ENCODE measurements at places on chromosomes 7 and 10.

DNA sequence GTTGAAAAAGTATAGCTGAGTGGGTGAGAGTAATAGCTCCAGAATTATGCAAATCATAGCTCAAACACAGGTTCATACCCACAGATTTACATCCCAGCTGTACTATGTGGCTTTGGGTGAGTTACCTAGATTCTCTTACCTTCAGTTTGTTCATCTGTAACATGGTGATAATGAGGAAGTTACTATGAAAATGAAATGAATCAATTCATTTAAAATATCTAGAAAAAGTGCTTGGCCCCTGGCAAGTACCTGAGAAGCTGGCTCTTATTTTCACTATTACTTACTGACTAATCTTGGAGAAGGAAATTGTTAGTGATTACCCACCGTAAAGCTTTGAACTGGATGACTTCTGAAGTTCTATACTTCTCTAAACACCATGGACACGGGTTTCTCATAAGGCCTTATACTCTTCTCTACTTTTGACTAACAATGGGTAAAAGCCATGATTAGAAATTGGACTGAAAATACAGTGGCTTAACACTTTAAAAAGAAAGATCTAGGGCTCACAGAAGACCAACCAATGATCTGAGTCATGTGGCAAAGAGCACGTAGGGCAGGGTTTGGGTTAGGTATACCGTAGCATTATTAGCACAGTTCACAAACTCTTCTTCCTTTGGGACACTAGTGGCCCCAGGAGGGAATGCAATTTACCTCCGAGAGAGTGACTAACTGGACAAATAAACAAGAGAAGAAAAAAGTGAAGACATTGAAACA is 149.2 kb downstream of the PLPP4 start:
- DNase-seq = no peak

GRCh38 chr10:120115959-120116358 is 223.4 kb downstream of the SEC23IP start:
- no peak for DNase-seq

GRCh38 chr7:106068986-106069385 is 43.1 kb downstream of the SYPL1 start:
- no peak for DNase-seq

- no peak for DNase-seq
Measured at GRCh38 chr10:14523286-14523685, 192.6 kb upstream of the FRMD4A start.

- no peak for DNase-seq
Measured at GRCh38 chr10:71222601-71223346, 10.4 kb downstream of the UNC5B start.

DNA sequence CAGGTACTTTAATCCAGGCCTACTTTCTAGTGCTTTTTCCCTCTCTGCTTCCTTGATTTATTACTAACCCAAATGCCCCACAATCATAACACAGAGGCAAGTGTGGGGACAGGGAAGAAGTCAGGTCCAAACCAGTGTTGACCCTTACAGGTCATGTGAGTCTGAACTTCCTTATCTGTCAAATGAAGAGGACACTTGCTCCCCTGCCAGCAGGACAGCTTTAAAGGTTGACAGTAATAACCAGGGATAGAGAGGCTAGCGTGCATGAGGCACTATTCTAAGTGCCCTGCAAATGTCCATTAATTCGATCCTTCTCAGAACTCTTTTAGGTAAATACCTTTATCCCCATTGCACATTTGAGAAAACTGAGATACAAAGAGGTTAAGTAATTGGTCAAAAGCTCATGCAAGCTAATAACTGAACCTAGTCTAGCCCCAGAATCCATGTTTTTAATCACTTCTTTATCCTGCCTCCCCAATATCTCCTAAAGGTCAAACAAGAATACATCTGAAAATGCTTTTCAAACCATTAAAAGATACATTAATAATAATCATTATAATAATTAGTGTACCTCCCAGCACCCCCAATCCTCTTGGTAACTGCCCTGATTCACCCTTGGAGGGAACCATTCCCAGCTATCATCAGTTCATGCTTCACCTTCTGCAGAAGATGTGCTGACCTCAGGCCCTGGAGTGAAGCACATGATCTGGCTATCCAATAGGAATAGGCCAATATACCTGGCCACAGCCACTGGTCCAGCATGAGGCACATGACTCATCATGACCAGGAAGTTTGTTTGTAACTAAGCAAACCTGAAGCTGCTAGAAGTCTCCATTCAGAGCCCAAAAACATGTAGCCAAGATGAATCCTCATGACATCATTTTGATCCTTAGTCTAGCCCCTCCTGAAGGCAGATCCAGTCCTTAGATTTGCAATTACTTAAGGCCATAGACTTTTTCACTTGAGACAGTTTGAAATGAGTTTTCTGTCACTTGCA is 40.7 kb downstream of the SGMS1 start:
- DNase-seq = no peak

DNA sequence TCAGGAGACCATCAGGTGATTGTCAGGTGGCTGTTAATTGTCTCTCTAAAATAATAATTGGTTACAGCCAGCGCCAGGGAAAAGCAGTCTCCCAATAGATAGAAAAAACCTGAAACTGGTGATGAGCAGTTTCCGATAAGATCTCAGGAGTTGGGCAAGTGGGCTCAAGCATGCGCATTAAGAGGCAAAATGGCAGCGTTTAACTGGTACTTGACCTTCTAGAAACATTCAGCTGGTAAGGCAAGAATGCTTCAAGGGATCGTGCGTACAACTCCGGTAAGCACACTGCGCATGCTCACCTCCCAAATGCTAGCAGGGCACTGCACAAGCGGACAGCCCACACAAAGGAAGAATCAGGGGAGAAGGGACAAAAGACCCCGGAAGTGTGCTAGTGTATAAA is 48.5 kb downstream of the BLNK start:
- no peak for DNase-seq

DNA sequence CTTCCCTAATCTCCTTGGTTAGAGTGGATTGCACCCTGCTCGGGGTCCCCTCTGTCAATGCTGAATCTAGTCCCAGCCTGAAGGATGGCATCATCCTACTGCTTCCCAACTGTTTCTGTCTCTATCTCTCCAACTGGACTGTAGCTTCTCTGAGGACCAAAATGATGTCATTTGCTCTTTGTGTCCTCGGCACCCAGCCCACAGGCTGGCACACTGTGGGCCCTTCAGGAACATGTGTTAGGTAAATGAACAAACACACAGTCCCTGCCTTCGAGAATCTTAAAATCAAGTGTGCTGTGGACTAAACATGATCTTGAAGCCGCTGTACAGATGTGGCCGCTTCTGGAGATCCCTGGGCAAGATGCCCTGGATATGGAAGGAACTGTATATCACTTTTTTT is 5.0 kb upstream of the CDH23 start:
- no peak for DNase-seq

- DNase-seq = no peak
Measured at GRCh38 chr7:41885748-41886147, 182.9 kb upstream of the INHBA start.

GRCh38 chr7:129940329-129940728 is 12.4 kb downstream of the UBE2H start:
- DNase-seq = no peak

GRCh38 chr10:54159924-54160323 is 641.1 kb downstream of the PCDH15 start:
- no peak for DNase-seq

DNA sequence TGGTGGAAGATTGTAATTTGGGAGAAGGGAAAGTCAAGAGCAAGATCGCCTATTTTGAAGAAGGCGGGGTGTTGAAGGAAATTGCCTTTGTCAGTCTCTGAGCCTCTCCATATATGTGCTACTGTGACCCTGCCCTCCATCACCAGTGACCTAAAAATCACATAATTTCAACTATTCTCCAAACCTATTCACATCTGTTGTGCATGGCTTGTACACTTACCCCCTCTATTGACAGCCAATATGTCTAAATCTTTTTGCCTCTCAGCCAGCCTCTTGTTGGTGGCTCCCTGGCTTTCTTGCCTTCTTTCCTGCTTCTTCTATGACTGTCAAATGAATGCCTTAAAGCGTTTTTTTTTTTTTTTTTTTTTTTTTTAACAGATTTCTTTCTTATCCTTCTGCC is 295.6 kb downstream of the AUTS2 start:
- no peak for DNase-seq

- DNase-seq = no peak
Measured at GRCh38 chr7:128203710-128204214, 37.3 kb upstream of the LEP start.

DNA sequence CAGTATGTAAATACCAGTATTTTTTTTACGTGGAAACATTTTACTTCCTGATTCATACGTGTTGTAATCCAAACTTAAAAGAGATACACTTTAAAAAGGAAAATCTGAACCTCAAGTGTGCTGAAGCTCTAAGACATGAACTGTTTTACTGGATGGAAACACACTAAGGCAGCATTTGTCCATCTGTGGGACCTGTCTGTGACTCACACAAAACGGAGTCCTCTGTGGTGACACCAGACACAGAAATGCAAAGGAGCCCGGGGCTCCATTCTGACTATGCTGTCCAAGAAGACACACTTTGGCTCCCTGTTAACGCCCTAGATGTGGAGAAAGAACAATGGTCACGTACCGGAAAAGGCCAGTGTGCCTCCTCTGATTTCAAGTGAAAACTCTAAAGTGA is 23.9 kb downstream of the RNF133 start:
- no peak for DNase-seq

DNA sequence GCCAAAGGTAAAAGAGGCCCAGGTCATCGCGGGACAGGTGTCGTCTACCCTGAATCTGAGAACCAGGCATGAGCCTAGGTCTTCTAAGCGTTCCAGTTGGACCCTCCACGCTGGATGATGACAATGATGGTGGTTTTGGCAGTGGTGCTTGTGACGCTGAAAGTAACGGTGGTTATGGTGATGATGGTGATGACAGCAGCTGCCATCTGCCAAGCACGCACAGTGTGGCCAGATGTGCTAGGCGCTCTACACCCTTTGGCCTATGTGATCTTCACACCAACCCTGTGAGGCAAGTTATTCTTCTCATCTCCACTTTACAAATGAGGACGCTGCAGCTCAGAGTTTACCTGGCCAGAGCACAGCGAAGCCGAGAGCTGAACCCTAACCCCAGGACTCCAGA is 93.9 kb downstream of the FAM53B start:
- no peak for DNase-seq

DNA sequence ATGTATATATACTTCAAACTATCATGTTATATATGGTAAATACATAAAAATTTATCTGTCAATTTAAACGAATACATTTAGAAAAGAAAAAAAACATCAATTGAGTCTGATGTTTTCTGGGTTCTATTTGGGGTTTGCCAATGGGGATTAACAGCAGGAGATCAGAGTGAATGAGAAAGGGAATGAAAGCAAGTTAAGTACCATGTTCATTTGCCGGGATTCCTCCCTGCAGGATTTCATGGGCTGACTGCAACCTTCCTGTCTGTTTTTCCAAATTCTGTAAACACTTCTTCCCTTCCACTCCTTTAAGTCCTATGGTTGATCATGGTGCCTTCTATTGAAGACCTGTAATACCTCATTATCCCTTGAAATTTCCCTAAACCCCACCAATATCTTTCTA is 33.9 kb upstream of the SEMA3A start:
- no peak for DNase-seq

- DNase-seq = no peak
Measured at GRCh38 chr10:128804411-128804810, 662.6 kb upstream of the MGMT start.

DNA sequence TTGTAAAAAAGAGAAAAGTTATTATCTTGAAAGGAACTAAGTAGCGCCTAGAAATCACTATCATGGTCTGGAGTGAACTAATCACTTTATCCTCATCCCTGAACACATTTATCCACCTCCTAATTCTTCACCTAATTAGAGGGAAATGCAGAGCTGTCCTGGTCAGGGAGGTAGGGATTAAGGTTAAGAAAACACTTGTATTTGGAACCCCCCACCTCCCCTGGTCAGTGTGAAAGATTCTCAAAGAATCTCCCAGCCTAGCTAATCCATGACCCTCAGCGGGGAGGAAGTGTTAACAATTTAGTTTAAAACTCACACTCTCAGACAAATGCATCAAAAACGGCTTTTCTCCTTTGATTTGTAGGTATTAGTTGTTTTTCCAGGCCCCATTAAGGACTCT is 83.8 kb downstream of the FAM204A start:
- no peak for DNase-seq

DNA sequence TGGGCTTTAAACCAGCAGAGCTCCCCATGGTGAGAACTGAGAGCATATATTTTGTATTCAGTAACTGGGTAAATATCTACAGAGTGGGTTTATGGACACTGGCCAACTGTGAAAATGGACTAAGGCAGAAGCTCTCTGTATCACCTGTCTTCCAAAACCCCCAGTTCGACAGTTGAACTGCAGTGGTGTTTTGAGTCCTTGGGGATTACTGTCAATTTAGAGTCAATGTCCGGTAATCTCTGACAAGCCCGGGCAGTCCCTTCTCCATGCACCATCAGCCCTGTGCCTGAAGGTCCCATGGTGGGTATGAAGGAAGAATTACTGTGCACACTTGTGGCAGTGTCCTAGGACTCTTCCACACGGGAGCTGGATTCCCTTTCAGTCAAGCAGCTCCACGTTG is 235.0 kb downstream of the CCSER2 start:
- DNase-seq = no peak

DNA sequence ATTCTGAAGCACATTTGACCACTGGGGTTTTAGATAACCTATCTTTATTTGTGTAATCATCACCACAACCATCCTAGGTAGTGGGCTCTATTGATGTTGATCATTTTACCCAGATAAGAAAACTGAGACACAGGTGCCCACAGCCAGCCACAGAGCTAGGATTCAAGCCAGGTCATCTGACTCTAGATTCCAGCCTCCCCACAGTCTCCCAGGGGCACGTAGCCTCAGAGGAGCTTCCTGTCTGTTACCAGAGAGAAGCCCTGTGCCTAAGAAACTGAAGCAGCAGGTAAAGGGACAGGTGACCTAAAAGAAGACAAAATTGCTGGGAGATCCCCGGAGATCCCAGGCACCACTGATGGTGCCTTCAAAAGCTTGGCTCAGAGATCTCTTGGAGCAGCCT is 55.8 kb downstream of the ALOX5 start:
- no peak for DNase-seq

DNA sequence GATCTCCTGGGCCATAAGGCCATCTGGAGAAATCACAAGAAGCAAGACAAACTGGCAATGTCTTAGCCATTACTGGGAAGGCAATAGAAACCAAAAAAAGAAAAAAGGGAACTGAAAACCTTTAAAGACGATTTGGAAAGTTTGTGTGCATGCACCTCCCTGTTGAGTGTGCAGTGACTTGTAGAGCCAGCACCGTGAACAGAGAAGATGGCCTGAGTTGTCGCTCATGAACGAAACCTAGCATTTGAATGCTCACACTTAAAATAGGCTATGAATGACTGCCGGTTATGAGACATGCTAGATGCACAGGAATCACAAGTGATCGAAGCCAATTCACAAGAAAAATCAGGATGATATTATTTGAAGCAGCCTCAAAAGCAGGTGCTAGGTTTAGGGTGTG is 151.3 kb upstream of the ADO start:
- no peak for DNase-seq
